Activated T-cell treated with anti-CD3 and anti-CD28 coated beads for 24 hours (primary cell): ENCODE measurements at places on chromosomes 3 and 15.

GRCh38 chr15:74384881-74385643 is 17.6 kb upstream of the CYP11A1 start:
- DNase-seq = no peak

DNA sequence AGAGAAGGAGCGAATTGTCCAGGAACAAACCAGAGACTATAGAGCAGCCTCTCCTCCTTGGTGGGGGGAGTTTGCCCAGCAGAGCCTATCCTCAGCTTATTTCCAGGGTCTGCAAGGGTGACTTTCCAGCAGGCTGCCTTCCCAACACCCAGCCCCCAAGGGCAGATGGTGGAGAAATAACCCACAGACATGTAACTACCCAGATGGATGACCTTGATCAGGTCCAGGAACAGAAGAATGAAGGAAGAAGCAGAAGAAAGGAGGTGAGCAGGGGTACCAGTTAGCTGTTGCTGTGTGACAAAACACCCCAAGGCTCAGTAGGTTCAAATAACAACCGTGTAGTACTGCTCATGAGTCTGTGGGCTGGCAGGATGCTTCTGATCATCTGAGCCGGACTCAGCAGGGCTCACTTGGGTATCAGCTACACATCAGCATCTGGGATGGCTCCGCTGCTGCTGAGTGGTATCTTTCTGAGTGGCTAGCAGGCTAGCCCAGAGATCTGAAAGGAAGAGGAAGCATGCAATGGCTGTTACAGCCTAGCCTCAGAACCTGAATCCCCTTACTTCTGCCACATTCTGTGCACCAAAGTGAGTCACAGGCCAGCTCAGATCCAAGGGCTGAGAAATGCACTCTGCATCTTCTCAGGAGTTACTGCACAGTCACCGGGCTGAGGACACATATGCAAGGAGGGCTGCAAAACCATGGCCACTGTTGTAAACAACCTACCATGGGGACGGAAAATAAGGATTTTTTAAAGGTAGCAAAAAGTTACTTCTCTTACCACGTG is 22.2 kb upstream of the TXNRD3 start:
- no peak for DNase-seq

GRCh38 chr15:95758451-95758850 is 572.0 kb upstream of the NR2F2 start:
- DNase-seq = no peak

DNA sequence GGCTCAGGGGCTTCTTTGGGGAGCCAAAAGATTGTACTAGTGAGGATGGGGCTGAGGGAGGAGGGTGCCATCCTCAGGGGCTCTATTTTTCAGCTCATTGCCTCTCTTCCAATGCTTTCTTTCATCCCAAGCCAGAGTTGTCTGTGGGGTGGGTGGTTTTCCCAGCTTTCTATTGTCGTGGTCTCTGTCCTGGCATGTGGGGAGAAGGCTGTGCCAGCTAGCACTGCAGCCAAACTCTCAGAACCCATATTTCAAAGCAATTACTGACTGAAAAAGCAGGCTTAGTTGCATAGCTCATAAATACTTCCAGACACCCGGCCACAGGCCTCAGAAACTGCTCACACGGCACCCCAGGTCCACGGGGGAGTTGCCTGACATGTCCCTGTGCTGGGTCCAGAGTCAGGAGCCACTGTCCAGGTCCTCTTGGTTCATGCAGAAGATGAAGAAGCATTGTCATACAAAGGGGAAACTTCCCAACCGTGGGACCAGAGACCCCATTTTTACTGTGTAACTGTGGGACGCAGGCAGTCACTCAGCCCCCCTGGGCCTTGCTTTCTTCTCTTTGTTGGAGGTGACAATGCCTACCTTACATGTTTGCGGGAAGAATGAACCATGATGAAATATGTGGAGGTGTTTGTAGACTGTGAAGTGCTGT is 27.6 kb downstream of the FGD5 start:
- DNase-seq = no peak

DNA sequence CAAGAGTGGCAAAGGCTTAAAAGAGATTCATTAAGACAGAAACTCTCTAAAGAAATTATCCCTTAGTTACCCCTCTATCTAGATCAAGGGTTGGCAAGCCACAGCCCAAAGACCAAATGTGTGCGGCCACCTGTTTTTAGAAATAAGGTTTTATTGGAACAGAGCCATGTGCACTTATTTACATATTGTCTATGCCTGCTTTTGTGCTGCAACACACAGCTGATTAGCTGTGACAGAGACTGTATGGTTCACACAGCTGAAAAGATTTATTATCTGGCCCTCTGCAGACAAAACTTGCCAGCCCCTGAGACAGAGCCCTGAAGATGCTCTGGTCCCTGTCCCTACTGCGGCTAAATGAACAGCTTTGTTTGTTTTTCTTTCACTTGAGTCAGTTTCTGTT is 88.1 kb downstream of the ADAMTS9 start:
- no peak for DNase-seq

DNA sequence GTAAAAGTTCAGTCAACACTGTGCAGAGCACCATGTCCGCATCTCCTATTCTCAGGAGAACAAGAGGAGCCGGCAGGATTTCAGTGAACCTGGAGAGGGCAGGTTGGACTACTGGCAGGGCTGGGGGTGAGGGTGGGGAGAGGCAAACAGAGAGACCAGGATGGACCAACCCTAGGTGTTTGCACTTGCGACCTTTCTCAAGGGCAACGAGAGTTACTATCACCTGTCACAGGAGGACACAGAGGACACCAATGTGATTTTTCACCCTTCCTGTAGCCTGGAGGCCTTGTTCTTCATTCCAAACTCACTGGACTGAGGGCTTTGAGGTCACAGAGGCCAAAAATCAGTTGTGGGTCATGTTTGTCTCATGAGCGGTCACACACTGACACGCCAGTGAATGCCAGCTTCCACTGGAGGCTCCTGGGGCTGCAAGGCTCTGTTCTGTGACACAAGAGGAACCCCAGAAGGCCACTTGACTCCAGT is 89.5 kb downstream of the CPN2 start:
- DNase-seq = no peak

GRCh38 chr3:131233900-131234668 is 147.5 kb upstream of the NUDT16 start:
- no peak for DNase-seq

GRCh38 chr15:46502667-46503066 is 867.8 kb downstream of the SQOR start:
- DNase-seq = no peak

GRCh38 chr3:100069472-100069871 is 44.8 kb downstream of the FILIP1L start:
- DNase-seq = no peak

DNA sequence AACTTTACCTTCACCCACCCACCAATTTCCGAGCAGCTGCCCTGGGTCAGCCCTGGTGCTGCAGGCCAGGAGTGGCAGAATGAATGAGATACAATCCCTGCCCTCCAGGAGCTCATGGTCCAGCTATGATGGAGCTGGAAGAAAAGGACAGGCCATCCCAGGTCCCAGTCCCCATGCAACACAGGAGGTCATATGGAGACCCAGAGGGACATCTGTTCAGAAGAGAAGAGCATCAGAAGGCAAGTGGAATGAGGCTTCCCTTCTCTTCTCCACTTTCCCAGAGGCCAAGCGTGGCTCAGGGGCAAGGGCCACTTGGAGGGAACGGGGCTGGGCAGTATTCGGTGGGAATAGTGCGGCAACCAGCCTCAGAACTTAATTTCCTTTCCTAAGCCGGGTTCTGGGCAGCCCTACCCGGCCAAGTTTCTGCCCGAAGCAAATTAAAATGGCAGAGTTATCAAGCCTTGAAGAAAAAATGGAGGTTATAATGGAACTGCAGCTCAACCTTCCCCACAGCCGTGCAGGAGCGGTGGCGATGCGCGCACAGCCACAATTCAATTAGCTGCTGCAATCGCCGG is 35.9 kb downstream of the TLE3 start:
- no peak for DNase-seq

GRCh38 chr15:82653483-82654168 is 6.5 kb upstream of the CPEB1 start:
- no peak for DNase-seq

DNA sequence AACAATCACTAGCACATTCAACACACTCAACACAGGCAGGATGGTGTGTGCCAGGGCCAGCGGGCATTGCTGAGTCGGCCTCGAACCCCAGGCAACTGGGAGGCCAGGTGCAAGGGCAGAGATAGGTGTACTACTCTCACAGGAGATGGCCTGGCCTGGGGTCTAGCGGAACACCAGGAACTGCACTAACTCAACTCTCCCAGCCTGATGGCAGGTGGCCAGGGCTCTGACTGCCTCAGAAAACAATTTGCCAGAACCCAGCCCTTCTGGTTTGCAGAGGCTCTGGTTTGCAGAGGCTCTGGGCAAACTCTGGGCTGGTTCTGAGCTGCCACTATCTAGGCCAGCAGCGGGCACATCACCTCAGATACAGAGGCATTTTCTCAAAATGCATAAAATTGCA is 229.2 kb upstream of the CHRNA7 start:
- no peak for DNase-seq

GRCh38 chr3:63089007-63089750 is 188.9 kb upstream of the SYNPR start:
- DNase-seq = no peak

- no peak for DNase-seq
These were observed 5.1 kb upstream of the HAPLN3 start for GRCh38 chr15:88900309-88900981.

DNA sequence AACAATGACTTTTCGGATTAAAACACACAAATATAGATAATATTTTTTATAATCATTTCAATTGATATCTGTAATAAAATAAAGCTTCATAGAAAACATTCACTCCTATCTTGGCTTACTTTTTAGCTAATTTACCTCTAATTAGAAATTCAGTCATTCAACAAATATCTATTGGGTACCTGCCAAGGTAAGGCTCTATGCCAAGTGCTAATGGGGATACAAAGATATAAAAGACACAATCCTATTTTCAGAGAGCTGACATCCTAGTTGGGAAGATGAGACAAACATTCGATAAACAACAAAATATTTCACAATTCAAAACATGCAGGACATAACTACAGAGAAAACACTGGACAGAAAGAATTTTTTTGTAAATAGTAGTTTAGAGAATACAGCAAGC is 63.3 kb downstream of the ULK4 start:
- DNase-seq = no peak

GRCh38 chr3:157127831-157128767 is 31.8 kb downstream of the CCNL1 start:
- peak; percentile 49 for DNase-seq

DNA sequence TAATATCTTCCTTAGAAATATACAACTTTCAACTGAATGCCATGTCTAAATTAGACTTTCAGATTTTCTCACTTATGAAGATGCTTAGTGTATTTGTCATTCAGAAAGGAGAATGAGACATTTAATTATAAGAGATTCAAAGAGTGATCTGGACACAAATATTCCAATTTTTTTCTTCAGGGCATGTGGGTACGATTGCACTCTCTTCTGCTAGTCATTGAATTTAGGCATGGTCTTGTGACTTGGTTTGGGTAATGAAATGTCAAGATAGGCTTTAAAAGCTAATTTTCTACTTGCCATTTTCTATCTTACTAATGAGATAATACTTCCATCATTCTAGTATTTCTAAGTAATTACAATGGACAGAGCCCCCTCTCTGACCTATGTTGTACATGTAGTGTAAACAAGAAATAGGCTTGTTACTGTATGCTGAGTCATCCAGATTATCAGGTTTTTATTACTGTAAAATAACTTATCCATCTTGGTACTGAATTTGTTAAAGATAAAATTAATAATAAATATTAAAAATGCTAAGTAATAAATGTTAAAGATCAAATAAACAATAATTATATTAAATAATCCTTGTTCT is 770.8 kb upstream of the BCHE start:
- DNase-seq = no peak

GRCh38 chr3:126338790-126339288 is 18.4 kb downstream of the KLF15 start:
- no peak for DNase-seq

DNA sequence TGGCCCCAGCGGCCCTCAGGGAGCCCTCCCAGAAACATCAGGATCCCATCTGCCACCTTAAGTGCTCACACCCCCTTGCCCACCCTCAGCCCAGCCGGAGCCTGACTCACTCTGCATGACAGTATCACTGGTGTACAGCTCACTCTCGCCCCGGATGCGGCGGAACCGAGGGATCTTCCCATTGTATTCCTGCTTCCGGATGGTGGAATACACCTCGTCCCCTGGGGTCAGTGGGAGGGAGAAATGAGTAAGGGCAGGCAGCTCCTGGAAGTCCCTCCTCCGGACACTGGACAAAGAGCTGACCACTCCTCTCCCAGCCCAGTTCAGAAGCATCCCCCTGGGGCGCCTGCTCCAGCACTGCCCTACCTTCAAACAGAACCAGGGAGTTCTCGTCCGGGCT is 16.5 kb downstream of the SEMA7A start:
- DNase-seq = no peak

DNA sequence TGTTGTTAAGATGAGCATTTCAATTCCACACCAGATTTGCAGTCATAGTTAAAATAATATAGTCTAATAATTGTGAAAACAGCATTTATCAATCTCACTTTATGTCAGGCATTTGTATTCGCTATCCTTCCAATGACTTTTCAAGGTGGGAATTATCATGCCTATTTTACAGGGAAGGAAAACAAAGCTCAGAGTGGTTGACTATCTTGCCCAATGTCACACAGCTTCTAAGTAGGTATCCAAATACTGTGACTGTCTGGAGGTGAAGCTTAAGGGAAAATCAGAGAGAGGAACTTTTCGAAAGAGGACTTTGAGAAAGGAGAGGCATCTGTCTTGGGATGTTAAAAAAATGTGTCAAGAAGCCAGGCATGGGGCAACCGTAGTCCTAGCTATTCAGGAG is 443.1 kb downstream of the FOXP1 start:
- no peak for DNase-seq

DNA sequence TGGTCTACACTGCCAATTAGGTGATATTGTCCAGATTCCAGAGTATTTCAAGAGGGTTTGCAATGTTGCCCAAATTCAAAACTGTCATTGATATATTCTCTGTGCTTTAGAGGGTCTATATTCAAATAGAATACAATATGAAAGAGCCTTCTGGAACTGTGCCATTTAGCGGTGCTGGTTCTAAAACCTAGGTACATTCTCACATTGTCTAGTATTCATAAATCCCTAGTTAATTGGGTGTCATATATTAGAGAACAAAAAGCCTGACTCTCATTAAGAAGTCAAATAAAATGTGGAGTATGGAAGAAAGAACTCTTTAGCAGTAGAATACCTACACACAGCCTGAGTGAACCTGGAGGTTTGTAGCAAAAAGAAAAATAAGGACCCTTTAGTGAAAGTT is 447.9 kb downstream of the CNTN6 start:
- DNase-seq = no peak

GRCh38 chr3:159634483-159634882 is 354.2 kb upstream of the IL12A start:
- no peak for DNase-seq

DNA sequence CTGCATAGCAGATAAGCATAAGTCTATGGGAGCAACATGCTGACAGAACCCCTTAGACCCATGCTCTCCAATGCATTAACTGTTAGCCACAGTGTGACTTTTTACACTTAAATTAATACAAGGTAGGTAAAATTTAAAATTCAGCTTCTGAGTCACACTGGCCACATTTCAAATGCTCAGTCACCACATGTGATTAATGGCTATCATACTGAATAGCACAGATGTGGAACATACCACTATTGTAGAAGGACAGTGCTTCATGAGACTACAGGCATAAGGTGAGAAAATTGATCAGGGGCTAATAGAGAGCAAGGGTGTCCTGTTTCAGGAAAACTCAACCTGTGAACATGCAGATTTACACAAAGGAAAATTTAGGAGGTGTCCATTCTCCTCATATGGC is 357.0 kb upstream of the SEMA6D start:
- no peak for DNase-seq

GRCh38 chr3:127771746-127772145 is 50.6 kb downstream of the MGLL start:
- no peak for DNase-seq

- DNase-seq = no peak
These were observed 98.1 kb upstream of the CLSTN2 start for GRCh38 chr3:139836698-139837464.
